ENCODE measurements at places on chromosomes 16 and 17.

- no peak for DNase-seq
These were observed 542 bp downstream of the SLC39A11 start for GRCh38 chr17:73091770-73092522.

DNA sequence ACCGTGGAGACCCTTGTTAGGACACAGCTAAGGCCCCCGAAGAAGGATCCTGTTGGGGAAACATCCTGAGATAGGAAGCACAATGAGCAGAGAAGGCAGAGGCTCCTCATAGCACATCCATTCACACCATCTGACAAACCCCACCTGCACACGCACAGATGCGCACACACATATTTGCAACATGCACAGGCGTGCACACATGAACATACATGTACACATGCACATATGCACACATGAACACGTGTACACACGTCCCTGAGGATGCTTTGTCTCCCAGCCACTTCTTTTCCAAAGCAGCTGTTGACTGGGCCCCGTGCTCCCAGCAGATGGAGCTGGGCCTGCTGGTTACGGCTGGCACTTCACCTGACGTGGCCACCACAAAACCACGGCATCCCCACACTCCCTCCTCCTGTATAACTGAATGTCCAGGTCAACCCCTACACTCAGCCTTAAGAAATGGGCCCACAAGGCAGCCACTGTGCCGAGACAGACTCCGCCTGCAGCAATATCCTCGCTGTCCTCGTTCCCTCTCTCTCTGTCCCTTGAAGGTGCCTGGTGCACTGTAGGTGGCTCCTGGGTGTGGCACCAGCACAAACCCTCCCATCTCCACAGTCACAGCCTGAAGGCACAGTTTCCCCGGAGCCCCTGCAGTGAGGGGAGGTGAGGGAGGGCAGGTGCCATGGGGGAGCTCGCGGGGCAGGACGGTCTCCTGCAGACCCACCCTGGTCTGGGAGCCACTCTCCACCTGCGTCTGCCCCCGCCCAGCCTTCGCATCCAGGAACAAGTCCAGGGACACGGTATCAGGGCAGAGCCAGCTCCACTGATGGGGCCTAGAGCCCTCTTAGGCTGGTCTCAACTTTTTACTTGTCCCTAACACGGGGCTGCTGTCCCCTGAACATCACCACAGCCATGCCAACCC, 183.0 kb downstream of the RBFOX3 start:
- DNase-seq, result no peak

GRCh38 chr16:19601083-19601976, 45.8 kb downstream of the VPS35L start:
- DNase-seq, result peak; percentile 11

GRCh38 chr17:48513097-48513496, 17.7 kb downstream of the HOXB1 start:
- no peak for DNase-seq

GRCh38 chr17:1273492-1274244, 3.4 kb downstream of the BHLHA9 start:
- no peak for DNase-seq

GRCh38 chr16:8850279-8850885, 18.4 kb downstream of the CARHSP1 start:
- no peak for DNase-seq

DNA sequence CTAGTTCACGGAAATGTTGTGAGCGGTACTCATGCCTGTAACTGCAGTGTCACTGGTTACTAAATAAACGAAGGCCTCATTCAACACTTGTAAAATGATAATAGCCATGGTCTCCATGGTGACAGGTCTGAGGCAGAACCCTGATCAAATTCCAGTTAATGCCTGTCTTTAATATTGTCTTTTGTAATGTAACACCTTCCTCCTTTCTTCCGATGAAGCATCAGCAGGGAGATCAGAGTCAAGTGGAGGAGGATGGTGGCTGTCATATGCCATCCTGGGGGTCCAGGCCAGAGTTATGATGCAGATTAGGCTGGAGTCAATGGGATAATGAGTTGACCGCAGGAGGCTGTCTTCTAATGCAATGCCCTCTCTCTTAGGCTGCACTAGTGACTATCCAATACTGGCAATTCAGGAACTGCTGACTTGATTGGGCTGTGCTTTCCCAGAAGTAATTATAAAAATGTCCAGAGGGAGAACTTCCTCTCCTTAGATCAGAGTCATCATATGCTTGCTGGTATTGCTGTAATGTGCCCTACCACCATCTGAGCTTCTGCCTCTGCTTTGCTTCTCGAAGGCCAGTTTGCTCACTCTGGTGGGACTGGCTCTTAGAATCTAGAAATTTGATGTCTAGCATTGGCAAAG, 419.1 kb downstream of the CA10 start:
- no peak for DNase-seq

DNA sequence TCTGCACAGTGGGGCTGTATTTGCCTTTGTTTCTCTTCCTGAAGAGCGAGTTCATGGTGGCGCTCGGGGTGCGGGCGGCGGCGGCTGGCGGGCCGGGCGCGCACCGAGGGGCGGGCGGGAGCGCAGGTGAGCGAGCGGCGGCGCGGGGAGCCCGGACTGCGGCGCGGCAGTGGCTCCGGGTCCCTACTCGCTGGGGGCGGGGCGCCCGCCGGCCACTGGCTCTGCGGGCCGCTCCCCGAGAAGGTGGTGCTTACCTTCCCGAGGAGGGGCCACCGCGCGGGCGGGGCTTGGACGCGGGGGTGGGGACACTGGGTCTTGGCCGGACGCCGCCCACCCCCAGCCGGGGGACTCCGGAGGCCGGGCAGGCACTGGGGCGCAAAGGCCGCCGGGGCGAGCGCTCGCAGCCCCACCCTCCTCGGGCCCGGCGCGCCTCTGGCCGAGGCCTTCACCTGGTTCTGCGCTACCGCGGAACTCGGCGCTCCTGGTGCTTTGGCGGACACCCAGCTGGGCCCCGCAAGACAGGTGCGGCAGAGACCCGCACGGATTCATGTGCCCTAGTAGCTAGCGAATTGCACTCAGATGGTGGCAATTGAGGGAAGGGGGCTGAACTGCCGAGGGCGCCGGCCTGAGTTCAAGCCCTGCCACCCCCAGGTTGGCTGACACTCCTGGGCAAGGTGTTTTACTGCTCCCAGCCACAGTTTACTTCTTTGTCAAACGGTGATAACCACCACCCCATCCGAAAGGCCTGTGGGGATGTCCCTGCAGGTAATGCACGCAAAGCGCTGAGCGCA, at the start of gene PPL:
Gene PPL (minus strand): TSS at position 158 of the 791 bp plus-strand sequence. CDS start 103 bp downstream, at position 55.
- DNase-seq, result no peak

GRCh38 chr16:85906349-85906748, 7.4 kb downstream of the IRF8 start:
- DNase-seq, result no peak

DNA sequence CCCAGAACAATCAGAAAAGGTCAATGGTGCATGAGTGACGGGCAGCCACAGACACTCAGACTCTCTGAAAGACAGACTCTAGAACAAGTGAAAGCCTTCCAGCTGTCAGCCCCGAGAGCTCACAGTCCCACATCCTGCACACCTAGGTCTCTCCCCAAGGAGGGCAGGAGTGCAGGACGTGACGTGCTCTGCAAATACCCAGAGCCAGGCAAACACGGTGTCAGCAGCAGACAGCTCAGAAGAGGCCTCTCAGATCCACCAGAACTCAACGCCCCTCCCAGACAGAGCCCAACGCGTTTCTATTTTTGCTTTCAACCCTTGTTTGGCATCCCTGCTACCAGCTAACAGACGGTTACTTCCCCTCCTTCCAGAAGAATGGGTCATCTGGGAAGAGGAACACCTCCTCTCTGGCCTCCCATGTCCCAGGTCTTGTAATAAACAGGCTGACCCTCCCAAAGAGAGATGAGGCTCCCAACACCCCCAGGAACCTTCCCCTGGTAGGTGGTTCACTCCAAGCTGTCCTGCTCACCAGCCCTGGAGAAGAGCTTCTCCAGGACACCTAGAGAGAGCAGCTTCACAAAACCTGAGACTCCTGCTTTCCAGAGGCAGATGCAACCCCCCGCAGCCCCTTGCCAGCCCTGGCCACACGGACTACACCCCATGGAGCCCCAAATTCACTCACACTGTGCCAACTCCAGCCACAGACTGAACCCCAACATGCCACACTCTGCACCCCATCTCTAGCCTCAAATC, 7.6 kb downstream of the PITPNM3 start:
- DNase-seq, result no peak

- DNase-seq, result no peak
These were observed 281.5 kb downstream of the CA10 start for GRCh38 chr17:51876986-51877385.

- no peak for DNase-seq
These were observed 4.1 kb downstream of the SYNGR2 start for GRCh38 chr17:78172249-78173051.

DNA sequence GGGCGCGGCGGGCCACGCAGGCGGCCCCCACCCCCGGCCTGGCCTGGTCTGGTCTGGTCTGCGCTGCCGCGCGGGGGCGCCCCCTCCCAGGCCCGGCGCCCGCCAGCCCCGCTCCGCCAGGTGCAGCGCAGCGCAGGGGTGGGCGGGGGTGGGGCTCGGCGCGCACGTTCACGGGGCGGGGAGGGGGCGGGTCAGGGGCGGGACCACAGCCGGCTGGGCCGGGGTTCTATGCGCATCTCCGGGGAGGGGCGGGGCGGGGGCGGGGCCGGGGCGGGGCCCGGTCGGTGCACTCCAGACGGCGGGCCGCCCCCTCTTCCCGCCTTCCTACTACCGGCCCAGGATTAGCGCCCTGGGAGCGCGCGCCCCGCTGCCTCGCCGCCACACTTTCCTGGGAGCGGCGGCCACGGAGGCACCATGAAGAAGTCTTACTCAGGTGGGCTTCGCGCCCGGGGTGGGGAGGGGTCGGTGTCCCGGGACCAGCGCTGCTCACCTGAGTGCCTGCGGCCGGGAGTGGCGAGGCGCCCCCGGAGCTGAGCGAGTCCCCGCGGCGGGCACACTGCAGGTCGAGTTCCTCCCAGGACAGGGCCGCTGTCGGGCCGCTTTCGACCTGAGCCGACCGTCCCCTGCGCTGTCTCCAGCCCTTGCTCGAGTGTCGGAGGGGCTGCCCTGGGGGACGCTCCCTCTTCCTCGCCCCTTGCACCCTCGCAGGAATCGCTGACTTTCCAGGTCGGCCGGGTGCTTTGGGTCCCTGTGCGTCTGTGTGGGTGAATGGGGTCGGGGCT, 140.5 kb downstream of the SEC14L1 start:
- peak; percentile 38 for DNase-seq

DNA sequence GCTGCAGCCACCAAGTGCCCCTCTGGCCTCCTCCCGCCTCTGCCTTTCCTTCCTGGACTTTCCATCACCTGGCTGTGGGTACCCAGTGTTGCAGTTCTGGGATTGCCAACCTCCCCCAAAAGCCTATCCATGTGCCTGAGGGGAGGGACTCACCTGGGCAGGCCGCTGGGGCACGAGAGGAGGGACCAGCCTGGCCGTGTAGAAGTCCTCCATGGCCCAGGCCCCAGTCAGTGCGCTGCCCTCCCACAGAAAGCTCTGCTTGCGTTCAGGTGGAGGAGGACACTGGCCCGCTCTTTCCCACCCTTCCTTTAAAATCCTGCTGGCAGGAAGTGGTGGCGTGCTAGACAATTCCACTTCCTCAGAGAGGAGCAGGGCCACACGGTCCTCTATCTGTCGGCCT, 14.2 kb downstream of the SLX4 start:
- DNase-seq, result no peak

DNA sequence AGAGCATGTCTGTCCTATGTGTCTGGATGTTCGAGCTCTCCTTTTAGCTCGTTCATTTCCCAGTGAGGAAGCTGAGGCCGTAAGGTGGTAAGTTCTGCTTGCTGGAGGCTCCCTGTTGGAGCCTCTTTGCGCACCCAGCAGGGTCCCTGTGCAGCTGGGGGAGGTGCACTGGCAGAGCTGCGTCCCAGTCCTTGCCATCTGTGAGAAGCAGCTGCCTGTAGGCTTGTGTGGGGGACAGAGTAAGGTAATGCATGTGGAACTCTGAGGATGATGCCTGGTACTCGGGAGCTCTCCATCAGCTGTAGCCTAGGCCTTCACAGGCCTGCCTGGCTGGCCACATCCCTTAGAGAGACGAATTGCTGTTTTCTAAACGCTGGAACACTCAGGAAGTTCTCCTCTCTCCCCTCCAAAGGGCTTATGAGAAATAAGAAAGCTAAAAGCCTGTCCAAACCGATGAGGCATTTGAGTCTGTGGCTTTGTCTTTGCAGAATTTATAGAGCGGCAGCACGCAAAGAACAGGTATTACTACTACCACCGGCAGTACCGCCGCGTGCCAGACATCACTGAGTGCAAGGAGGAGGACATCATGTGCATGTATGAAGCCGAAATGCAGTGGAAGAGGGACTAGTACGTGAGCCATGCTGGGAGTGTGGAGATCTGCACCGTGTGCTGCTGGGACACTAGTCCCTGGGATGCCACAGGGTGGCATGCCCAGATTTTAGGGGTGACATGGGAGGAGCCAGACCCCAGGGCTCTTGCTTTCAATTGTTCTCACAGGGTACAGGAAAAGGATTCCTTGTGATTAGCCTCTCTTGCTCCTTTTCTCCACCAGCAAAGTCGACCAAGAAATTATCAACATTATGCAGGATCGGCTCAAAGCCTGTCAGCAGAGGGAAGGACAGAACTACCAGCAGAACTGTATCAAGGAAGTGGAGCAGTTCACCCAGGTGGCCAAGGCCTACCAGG, 1.6 kb downstream of the NDUFB10 start:
- no peak for DNase-seq

DNA sequence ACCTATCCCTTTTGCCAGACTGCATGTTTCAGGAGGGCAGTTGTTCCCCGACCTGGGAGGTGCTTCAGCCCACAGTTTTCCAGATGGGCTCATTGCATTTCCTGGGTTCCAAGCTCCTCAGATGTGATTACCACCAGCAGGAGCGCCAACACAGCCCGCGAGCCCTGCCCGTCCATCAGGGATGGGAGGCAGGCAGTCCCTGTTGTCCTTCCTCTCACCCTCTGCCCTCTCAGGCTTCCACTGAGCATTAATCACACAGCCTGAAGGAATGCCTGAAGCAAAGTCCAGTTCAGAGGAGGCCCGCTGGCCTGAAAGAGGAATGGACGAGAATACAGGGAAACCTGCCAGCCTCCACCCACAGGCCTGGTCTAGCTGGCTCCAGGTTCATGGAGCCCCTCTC, 256.3 kb upstream of the SDK2 start:
- no peak for DNase-seq

- no peak for DNase-seq
These were observed 6.2 kb upstream of the CBFA2T3 start for GRCh38 chr16:88983165-88983564.

- no peak for DNase-seq
These were observed 49.3 kb upstream of the TNRC6C start for GRCh38 chr17:77909236-77909635.

DNA sequence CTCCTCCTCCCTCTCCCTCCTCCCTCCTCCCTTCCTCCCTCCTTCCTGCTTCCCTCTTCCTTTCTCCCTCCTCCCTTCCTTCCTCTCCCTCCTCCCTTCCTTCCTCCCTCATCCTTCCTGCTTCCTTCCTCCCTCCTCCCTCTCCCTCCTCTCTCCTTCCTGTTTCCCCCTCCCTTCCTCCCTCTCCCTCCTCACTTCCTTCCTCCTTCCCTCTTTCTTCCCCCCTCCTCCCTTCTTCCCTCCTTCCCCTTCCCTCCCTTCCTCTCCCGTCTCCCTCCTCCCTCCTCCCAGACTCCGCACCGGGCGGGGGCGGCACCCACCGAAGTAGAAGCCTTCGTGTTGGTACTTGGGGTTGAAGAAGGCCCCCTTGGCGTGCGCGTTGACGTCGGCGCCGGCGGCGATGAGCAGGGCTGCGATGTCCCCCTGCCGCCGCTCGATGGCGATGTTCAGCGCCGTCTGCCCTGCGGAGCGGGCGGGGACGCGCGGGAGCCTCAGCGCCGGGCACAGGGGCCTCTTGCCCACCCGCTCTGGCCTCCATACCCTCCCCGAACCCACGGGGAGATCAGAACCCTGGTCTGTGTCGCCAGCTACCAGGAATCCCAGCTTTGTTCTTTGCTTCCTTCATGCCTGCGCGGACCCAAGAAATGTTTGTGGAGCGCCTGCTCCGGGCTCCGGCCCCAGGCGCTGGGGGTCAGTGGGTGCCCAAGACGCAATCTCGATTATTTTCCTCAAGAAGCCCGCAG, 22.2 kb downstream of the TRPV3 start:
- DNase-seq, result peak; percentile 28
